CD4-positive, alpha-beta T cell treated with Interleukin-6 for 4 hours (primary cell): ENCODE measurements at places on chromosomes 12 and 14.

DNA sequence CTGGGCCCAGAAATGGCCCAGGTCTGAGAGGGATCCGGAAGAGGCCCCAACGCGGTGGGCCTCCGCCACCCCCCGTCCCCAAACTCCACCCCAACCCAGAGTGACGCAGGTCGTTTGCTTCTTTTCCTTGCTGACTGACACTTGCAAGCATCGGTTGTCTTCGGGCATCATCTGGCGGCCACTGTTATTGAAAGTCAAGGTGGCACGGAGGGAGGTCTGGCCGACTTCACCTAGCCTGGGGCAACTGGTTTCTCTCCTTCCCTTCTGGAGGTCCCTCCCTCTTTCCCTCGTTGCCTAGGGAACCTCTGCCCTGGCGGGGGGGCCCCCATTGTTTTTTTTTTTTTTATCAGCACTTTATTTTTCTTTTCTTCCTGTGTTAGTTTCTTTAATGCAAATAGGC, 241.8 kb downstream of the ALG10 start:
- no peak for DNase-seq

DNA sequence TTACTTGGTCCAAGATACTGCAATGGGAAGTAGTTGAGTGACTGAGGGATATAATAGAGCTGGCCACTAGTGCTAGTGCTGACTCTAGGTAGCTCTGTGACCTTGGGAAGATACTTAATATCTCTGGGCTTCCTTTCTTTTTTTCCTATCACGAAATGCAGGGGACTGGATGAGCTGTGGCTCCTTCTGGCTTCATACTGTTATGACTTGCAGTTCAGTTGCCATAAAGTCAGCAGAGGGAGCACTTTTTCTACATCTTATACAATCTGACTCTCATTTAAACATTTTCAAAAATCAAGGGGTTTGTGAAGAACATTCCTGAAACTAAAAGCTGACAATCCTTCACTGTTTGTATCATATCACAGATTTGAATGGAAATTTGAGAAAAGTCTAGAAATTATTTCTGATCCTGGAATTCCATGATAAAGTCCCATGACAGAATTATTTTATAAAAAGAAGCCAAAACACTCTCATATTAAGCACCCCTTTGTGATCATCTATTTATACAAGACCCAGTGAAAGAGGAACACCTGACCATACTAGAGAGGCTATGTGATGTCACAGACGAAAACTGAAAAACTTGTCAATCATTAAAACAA, 5.3 kb downstream of the BHLHE41 start:
- DNase-seq = no peak

- peak; percentile 51 for DNase-seq
These were observed 14.2 kb upstream of the PLXNC1 start for GRCh38 chr12:94133964-94134795.

- no peak for DNase-seq
These were observed 74.2 kb downstream of the SMOC1 start for GRCh38 chr14:69953266-69953915.

GRCh38 chr14:55426891-55427290, 13.5 kb downstream of the TBPL2 start:
- no peak for DNase-seq
